ENCODE measurements at places on chromosomes 13 and 19.
A peak's percentile ranks its signal among the peaks of the same experiment; 100 is the strongest.

DNA sequence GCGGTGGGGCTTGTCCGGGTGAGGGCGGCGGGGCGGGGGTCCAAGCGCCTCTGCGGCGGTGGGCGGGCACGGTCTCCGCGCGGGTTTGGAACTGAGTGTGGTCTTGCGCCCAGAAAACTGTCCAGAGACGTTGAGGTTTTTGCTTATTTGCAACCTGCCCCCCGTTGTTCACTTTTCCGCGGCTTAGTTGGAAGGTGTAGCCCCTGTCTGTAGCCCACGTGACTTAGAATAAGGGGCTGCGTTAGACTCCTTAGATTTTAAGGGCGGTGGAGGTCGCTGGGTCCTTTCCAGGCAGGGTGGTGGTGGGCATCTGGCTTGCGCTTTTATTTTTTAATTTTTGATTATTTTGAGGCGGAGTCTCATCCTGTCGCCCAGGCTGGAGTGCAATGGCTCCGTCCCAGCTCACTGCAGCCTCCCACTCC lies 748 bp downstream of the RPS15 start:
- no peak for DNase-seq

- peak; percentile 68 for DNase-seq
Measured at GRCh38 chr19:7515645-7516151, at the start of gene ZNF358. Gene ZNF358, plus strand, starts transcription at chr19:7516103. Its CDS starts 3,140 bp downstream, at chr19:7519243.

DNA sequence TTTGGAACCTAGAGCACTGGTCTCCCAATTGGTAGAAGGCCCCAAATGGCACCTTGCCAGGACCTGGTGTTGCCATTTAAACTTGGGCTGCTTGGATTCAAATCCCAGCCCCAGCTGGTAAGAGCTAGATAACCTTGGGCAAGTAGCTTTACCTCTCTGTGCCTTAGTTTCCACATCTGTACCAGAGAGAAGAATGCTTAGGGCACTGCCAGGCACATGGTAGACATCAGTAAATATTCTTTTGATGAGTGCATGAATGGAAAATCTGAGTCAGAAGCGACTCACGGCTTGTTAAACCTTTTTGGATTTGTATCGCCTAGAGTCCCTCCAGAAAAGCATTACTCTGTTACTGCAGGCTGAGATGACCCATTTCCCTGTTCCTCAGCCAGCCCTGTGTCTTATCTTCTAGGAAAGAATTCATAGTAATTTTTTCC lies 90.9 kb downstream of the SIPA1L3 start:
- no peak for DNase-seq

DNA sequence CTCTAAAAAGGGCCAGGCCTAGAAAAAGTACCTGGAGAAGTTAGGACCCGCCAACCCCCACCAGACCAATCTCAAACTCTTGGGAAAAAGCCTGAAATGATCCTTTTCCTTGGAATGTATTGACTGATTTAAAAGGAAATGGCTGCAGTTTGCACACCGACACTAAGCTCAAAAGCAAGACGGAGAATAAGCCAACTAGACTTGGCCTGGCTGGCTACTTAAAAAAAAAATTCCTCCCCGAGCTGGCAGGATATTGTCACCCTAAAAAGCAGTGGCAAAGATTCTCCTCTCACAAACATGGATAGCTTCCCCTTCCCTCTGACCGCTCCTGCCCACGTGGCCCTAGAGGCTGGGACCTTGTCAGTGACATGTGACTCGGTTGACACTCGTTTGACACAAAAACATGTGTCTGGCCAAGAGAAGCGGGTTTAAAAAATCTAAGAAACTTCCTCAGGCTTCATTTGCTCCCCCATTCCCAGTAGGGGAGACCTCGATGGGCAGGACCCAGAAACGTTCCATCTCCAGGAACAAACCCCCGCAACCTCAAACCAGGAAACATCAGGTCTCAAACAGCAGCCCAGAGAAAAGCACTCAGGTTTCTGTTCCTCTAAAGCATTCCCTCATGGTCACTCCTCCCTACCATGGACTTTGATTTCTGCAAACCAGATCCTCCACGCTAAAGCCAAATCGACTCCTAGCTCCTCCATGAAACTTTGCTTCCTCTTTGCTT lies 1.3 kb downstream of the RFX1 start:
- DNase-seq, result no peak

DNA sequence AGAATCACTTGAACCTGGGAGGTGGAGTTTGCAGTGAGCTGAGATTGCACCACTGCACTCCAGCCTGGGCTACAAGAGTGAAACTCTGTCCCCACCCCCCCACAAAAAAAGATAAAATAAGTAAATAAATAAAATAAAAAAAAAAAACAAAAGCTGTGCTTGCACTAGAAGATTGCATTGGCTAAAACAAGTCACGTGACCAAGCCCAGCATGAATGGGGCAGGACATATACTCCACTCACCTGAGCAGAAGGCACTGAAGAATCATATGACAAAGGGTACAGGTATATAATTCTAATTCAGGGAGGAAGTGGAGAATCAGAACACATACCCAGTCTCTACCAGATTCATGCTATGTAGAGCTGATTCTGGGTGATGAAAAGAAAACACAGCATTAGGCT lies 36.6 kb downstream of the CYP4F22 start:
- DNase-seq, result no peak
